CD4-positive, alpha-beta memory T cell (primary cell): ENCODE measurements at places on chromosomes 6 and 20.

- no peak for DNase-seq
Observed at GRCh38 chr6:39085129-39085797, 29.7 kb downstream of the SAYSD1 start.

DNA sequence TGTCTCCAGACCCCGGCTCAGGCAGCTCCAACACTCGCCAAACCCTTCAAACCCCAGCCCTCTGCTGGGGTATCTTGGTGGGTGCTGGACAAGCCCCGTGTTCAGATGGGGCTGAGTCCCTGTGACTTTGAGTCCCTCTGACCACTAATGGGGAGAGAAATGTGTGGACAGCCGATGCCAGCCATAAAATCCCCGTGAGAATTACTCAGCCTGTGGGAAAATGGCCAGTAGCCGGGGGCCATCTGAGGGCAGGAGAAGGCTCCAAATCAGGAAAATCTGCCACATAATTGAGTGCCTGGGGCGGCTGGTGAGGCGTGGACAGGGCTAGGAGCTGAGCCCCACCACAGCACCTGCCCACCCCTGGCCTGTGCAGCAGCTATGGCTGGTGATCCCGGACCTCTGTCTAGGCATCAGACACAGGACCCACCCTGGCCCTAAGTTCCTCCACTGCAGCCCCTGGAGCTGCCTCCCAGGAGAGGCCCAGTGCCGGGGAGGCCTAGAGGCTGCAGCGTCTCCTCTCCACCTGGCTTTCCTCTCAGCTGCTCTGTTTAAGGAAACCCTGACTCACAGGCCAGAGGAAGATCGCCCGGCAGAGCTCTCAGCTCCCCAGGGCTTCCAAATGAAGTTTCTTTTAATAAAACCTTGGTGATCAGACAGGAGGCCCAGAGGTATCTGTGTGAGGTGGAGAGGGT lies 53.7 kb upstream of the SLCO4A1 start:
- no peak for DNase-seq

GRCh38 chr6:45086360-45087084 lies 241.6 kb upstream of the RUNX2 start:
- no peak for DNase-seq

GRCh38 chr20:1538655-1539054 lies 18.9 kb downstream of the SIRPD start:
- no peak for DNase-seq

DNA sequence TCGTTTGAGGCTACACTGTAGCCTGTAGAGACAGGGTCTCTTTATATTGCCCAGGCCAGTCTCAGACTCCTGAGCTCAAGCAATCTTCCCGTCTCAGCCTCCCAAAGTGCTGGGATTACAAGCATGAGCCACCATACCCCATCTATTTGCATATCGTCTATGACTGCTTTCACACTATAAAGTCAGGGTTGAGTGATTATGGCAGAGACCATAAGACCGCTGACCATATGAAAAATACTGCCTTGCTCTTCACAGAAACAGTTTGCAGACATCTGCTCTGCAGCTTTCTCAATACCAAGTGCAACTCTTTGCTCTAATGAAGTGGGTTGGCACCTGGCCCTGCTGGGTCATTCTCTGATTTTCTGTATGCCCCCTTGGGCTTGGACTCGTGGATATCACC lies 79.5 kb upstream of the PAK5 start:
- DNase-seq: no peak

GRCh38 chr6:12608016-12608860 lies 108.3 kb upstream of the PHACTR1 start:
- DNase-seq: no peak

- DNase-seq: no peak
Observed at GRCh38 chr6:43968110-43968965, 158.9 kb downstream of the MRPL14 start.

- no peak for DNase-seq
Observed at GRCh38 chr6:16725145-16725864, 36.0 kb downstream of the ATXN1 start.

GRCh38 chr20:15930311-15931305 lies 642.6 kb downstream of the KIF16B start:
- DNase-seq: no peak

GRCh38 chr6:113584767-113585166 lies 272.4 kb upstream of the MARCKS start:
- no peak for DNase-seq

DNA sequence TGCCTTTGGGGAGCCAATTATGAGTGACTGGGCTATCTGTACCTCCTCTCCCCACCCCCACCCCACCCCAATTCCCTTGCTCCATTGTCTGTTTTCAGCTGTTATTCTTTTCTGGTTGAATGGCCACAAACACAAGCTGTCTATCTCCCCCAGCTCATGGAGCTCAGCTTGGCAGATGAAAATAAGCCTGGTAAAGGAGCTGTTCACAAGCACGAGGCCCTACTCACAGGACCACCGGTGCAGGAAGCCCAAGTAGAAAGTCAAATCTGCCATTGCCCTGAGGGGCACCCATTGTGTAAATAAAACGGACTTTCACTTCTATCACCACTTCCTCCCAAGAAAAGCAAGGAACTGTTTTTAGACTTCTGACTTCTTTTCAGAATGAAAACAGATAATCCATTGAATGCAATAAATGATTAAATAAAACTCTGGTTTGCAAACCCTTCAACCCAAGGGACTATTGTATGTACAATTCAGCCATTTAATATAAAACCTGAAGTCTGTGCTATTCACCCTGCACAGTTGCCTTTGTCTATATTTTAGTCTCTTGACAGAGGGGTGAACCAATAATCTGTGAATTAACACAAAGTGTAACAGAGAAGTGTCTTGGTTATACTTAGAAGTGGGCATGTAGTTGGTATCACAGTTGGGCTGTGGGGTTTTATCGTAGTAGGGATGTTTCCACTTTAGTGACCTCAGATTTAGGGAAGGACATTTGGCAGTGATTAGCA lies 27.7 kb downstream of the RIPOR2 start:
- DNase-seq: no peak

- DNase-seq: peak; percentile 74
Observed at GRCh38 chr6:137589067-137589848, 95.1 kb upstream of the OLIG3 start.

DNA sequence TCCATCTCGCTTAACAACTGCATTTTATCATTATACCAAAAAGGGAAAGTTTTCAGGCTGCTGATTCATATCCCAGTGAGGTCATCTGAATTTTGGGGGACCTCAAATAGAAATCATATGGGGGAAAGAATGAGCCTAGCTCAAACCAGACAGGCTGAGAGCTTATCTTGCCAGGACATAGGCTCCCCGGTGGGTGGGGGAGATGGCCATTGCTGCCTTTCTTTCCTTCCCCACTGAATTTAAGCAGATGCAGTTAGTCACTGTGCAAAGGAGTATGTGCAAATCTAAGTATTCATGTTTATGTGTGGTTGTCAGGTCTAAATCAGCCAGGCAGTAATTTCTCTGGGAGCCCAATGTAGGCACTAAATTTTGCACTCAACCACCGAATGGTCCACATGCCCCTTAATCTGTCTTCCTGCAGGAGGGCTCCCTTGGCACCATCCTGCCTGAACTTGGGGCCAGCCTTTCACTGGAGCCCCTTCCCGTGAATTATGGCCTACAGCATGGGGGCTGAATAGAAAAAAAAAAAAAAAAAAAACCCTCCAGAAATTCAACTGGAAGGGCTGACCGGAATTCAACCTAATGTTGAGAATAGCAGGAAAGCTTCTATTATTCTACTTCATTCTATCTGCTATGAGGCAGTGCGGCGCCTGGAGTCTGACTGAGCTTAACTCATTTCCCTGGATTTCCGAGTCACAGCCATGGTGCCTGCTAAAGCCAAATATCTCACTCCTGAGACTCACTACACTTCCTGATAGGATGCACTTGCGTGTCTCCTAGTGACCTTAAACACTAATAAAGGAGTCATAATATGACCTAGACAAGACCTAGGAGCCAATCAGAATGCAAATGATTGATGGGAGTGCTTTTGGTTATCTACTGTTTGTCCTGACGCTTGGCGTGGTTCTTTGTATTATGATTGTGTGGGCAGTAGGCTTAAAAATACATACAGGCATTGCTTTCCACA lies 161.5 kb upstream of the HEY2 start:
- no peak for DNase-seq

DNA sequence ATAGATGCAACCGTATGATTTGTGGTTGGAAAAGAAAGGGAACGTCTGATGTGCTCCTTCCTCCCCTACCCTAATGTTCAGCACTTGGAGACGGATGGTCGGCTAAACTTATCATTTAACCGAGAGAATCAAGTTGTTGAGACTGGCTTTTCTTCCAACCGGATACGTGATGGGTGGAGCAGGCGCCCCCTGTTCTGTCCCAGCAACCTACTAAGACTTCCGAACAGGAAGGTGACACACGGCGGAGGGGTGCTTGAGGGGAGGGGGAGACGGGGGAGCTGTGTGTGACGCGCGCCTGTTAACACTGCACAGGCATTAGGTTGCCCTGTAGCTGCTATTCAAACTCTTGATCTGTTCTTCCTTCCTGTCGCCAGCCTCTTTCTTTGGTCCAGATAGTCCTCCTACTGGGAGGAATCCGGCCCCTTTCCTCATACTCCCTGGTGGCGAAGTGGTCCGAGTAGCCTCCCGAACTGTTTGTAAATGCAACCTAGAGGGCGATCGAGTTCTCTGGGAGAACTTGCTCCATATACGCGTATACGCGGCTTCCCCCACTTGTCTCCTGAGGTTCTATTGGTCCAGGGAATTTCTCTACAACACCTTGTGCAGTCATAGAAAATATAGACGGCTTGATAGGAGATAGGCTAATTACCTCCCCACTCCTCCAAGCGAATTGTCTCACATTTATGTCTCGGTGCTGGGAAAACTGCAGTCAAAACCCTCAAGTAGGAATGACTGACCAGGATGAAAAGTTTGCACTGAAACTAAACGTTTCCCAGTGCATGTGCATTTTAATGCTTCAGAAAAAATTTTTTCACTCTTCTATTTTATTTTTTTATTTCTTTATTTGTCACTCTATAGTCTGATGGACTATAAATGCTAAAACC lies 126.0 kb upstream of the SLC2A12 start:
- peak; percentile 83 for DNase-seq

- no peak for DNase-seq
Observed at GRCh38 chr6:169161572-169162167, 92.0 kb downstream of the THBS2 start.

- no peak for DNase-seq
Observed at GRCh38 chr20:44357020-44357419, 1.5 kb downstream of the HNF4A start.

DNA sequence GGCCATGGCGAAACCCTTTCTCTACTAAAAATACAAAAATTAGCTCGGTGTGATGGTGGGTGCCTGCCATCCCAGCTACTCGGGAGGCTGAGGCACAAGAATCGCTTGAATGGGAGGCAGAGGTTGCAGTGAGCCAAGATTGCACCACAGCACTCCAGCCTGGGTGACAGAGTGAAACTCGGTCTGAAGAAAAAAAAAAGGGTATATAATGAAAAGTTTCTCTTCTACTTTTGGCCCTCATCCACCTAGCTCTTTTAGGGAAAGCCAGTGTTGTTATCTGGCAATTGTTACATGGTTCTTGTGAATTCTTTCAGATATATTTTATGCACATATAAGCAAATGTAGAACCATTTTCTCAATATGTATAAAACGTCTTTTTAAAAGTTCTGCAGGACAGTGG lies 19.0 kb downstream of the KIF3B start:
- DNase-seq: no peak

- no peak for DNase-seq
Observed at GRCh38 chr6:44021589-44022295, 105.5 kb downstream of the MRPL14 start.

GRCh38 chr6:163099621-163100171 lies 314.8 kb upstream of the QKI start:
- no peak for DNase-seq

- no peak for DNase-seq
Observed at GRCh38 chr6:104134876-104135275, 724.8 kb downstream of the HACE1 start.

- DNase-seq: no peak
Observed at GRCh38 chr20:8089668-8090067, 42.4 kb upstream of the PLCB1 start.

DNA sequence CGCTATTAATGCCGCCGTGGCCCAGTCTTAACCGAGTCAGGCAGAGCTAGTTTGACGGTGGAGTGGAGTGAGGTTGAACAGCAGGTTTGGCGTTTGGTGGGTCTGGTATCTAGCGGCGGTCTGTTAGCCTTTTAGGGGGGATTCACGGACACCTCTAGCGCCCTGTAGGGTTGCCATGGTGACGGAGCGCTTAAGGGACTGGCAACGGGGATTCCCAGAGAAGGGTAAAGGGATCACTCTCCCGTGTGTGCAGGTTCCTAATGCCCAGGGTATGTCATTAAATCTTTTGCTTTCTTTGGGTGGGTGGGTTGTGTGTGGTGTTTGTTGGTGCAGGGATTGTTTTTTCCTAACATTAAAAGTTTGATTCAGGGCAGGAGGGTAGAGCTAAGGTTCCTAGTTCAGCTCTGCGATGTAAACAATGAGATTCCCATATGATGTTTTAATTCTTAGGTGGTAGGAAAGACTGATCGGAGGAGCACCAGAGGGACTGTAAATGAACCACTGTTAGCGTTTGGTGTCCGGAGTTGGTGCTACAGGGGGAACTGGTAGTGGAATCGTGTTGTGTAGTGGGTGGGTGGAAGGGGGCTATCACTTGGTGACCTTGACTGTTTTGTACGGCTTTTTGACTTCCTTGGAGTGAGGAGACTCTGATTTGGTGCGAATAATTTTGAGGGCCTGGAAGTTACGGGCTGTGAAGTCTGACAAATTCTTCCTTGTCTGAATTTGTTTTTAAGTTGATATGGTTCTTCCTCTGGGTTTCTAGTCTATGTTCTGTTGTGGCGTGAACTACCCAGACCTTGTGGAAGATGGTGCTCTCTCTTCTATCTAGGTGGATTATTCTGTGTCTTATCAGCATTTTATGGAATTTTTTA lies 5.0 kb downstream of the BRD2 start:
- peak; percentile 81 for DNase-seq

DNA sequence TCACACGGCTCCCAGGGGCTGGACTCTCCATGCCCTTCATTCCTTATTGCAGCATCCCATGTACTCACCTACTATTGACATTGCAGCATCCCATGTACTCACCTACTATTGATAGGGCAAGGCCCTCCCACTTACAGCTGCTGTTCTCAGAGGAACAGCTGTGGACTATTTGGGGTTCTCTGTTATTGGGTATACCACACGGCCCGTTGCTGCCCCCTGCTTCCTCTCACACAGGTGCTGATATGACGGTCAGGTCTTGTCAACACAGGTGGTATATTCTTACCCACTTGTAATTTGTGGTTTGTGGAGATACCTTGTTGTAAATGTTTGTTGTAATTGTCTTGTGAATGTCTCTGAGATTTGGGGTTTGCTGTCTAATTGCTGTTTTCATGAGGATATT lies 18.8 kb downstream of the ALDH5A1 start:
- no peak for DNase-seq

GRCh38 chr6:107186047-107186446 lies 70.7 kb upstream of the BEND3 start:
- no peak for DNase-seq

DNA sequence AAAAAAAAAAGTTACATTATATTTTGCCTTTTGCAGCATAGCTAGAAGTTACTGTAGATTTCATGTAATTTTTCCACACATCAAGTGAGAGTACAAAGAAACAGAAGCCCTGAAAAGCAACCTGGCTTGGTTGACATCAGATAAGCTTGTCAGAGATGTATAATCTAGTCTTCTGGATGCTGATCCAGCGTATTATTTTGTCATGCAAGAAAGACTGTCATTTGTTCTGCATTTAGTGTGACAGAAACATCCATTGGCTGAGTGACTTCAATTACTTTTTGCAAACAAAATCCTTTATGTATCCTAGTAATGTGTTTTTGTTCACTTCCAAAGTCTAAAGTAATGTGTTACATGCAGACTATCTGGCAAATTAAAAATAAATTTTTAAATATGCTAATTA lies 75.3 kb downstream of the FAM83B start:
- no peak for DNase-seq
